ENCODE measurements at places on chromosomes 2 and 18.

GRCh38 chr18:45332871-45333270 lies 282.4 kb upstream of the SLC14A2 start:
- peak; percentile 45 for DNase-seq

DNA sequence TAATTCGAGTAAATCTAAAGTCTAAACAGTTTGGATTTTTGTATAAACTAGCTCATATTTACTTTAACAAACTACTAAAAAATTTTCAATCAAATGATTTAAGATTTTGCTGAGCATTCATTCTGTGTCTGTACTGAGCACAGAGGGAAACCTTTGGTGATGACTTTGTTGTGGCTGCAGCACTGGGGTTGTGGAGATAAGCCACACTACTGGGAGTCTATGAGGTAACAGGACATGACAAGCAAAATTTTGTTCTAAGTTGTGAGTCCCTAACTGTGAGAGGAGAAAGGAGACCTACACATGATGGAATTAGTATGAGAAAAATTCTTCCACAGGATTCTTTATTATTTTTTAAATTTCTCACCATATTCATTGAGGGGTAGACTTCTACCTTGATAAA lies 933.7 kb upstream of the LRATD1 start:
- DNase-seq = no peak

DNA sequence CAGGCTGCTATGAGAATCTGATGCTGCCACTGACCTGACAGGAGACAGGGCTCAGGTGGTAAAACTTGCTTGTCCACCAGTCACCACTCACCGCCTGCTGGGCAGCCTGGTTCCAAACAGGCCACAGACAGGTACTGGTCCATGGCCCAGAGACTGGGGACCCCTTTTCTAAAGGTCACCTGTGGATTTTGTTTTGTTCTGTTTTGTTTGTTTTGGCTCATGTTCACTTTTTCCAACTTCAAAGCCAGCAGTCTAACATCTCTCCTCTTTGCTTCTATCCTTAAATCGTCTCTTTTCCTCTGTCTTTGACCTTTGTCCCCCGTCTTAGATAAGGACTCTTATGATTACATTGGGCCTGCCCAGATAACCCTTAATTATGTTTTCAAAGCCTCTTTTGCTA lies 3.3 kb upstream of the CERKL start:
- no peak for DNase-seq

GRCh38 chr18:13878857-13879256 lies 36.5 kb downstream of the MC2R start:
- DNase-seq = no peak

DNA sequence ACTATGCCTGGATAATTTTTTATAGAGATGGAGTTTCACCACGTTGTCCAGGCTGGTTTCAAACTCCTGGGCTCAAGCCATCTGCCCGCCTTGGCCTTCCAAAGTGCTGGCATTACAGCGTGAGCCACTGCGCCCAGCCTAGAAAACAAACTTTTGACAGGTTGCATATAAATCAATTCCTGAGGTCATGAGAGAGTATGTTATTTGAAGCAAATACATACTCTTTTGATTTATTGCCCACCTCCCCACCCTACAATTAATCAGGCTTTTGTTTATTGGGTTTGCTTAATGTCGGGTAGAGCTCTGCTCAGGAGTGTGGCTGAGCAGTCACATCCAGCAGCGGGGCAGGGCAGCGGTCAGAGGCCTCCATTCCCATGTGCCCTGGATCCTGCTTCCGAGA lies 37.9 kb upstream of the ASB1 start:
- no peak for DNase-seq

DNA sequence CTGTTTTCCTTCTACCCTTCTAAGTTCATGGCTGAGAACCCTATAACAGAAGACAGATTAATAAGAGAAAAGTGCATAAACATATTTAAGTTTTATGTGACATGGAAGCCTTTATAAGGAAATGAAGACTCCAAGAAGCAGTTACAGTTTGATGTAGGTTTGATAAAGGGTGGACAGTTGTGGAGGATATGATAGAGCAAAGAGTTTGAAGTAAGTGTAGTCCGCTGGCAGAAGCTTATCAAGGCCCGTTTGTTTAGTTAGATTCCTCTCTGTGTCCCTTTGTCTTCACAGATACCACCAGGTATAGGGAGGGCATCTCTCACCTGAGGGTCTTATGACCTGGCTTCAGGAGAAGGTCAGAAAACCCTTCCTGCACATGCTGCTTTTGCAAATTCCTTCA lies 10.4 kb upstream of the CASP8 start:
- no peak for DNase-seq

GRCh38 chr2:173884025-173884802 lies 81.0 kb downstream of the SP3 start:
- DNase-seq = peak; percentile 40

DNA sequence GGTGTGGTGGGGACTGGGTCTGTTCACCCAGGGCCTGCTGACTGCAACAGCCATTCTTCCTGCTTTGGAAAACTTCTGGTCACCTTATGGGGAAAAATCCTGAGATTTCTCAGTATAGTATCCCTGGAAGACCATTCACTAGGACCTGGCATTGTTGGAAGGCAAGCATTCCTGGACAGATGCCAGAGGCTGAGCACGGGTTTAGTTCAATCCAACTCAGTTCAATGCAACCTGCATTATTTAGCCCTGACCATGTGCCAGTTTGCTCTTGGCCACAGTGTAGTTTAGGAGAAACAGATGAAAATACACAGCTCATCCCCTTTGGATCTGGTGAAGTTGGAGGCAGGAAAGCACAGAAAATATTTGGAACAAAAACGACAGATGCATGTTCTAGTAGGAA lies 95.9 kb downstream of the LPIN1 start:
- DNase-seq = no peak

DNA sequence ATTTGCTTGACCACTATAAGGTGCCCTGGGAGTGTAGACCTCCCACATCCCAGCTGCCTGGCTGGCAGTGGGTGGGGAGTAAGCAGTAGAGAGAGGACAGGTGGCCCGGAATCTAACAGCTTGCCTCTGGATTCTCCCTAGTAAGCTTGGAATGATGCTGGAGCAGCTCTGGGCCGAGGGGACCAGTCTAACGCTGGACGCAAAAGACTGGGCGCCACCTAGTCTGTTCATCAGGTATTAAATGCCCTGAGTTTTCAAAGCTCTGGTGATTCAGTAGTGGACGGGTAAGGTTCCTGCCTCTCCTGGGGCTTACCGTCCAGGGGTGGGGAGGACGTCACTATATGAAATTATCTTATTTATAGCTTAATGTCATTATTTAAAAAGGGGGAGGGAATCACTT lies 648 bp upstream of the LYPD6B start:
- DNase-seq = no peak

DNA sequence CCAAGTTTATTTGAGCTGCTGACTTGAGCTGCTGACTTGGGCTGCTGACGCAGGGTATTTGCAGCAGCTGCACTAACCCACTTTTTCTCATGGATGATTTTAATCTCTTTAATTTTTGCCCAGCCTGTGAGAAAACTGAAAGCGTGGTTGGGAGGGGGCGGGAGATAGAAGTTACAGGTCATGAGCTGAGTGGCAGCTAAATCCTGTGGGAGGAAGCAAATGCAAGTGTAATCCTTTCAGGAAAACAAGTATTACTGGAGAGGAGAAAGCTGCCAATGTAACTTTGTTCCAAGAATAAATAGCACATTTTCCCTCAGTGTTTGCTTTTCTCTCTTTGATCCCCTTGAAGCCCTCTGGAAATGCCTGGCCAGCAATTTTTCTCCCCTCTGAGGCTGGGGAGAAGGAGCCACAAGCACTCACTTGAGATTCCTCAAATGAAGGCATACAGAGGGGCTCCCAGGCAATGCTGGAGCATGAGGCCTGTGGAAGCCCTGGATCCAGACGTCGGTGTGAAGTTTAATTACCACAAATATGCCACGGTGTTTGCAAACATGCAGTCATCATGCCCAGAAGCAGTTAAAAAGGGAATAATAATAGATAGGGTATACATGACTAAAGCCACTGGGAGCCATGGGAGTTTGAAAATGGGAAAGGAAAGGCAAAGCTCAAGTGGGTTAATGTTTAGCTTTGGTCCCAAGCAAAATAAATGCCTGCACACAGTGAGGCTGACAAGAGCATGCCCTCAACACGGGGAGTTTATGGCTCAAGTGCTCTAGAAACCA lies 10.4 kb upstream of the EVA1A start:
- DNase-seq = peak; percentile 31

GRCh38 chr2:147759536-147759935 lies 85.3 kb upstream of the ACVR2A start:
- DNase-seq = no peak

DNA sequence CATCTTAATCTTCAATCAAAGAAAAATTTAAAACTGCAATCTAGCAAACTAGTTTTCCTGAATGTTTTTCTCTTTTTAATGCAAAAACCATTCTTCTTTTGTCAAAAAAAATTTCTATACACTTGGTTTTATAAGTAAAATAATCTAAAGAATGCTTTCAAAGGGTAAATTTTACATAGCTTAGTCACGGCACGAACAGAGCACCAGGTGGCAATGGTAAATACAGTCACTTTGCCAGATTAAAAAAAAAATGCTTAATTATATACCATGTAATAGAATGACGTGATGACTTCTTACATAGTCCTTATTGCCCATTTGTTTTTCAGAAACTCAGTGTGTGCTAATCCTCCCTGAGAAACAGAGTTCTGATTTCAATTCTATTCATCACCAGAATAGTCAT lies 10.4 kb downstream of the FEZ2 start:
- DNase-seq = no peak

GRCh38 chr2:175414882-175415487 lies 233.5 kb upstream of the ATP5MC3 start:
- peak; percentile 70 for DNase-seq

DNA sequence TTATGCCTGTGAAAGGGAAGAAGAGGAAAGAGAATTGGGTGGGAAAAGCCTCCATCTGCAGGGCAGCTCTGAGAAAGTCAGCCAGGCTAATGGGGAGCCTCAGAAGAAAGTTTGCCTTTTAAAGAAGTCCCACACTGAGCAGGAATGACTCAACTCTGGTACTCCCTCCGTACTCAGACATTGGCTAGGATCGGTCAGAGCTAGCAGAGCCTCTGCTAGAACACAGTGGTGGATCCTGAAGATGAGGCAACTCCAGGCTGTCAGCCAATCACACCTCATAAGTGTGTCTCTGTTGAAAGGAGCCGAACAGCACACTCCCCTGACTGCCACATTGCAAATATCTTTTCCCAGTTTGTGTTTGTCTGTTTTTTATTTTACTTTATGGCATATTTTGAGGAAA lies 96.9 kb downstream of the HNRNPLL start:
- DNase-seq = peak; percentile 81

DNA sequence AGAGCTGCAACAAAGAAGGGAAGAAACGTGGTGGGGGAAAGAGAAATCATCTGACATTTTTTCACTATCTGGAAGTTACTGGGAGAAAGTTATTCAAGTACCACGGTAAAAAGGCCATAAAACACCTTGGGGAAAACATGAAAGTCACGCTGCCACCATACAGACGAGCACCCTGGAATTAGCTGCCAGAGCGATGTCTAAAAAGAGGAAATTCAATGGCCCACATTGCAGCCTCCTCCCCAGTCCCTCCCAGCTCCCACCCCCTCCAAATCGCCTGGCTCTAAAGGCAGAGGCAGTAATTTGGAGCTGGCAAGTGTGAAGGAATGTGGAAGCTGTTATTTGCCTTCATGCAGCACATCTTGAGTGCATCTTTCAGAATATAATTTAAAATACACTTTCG lies 192.0 kb downstream of the ALK start:
- DNase-seq = peak; percentile 3

DNA sequence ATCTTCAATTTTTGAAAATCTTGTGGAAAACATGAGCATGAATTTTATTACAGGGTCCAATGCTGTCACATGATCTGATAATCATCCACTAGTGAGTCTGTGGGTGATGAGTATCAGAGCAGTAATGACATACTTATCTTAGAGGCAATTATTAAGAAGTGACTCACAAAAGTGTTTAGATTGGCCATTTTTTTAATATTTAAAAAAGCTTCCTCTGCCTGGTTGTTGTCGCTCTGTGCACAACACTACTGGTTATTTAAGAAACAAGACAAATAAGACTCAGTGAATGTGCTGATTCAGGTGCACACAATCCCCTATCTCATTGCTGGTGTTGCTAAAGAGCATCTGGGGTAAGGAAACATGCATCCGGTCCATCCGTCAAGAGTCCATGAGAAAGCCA lies 665.8 kb upstream of the ZEB2 start:
- DNase-seq = no peak

- DNase-seq = no peak
Measured at GRCh38 chr18:76914314-76914713, 92.0 kb downstream of the ZNF236 start.

DNA sequence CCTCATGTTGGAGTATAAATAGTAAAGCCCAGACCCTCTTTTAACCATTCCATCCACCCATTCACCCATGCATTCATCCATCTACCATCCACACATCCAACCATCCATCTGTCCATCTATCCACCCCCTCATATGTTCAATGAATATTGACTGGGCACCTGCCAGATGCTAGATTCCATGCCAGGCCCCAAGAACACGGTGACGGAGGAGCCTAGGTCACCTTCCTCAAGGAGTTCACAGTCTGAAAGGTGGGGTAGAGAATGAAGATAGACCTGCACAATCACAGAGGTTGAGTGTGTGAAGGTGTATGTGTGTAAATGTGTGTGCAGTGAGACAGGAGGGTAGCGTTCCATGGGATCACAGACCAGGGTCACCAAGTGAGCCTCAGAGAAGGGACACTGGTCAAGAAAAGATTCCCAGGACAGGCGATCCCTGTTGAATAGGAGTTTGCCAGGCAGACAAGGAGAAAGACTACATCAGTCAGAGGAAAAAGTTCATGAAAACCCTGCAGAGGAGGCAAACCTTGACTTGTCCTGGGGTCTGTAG lies 287.2 kb downstream of the CYP26B1 start:
- no peak for DNase-seq

DNA sequence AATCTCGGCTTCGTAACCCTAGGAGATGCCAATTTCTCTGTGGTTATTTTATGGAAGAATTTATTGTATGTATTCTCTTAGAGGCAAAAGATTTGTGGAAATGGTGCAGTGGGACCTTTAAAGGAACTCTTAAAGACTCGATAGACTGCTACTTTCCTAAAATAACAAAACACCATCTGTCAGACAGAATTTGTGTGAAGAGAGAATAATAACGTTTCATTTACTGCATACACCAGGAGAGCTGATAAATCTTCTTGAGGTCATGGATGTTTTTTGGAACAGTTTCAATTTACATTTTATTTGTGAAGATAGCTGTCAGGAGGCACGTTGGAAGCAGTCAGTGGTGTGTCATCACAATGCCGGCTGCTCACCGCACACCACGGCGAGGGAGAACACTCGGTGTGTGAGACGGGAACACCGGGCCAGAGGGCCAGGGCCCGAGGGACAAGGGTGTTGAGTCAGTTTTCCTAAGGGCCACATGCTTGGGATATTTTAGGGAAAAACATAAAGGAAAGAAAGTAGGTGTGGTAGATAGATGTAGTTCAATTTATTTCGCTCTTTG lies 1681.0 kb upstream of the DDX18 start:
- DNase-seq = no peak

DNA sequence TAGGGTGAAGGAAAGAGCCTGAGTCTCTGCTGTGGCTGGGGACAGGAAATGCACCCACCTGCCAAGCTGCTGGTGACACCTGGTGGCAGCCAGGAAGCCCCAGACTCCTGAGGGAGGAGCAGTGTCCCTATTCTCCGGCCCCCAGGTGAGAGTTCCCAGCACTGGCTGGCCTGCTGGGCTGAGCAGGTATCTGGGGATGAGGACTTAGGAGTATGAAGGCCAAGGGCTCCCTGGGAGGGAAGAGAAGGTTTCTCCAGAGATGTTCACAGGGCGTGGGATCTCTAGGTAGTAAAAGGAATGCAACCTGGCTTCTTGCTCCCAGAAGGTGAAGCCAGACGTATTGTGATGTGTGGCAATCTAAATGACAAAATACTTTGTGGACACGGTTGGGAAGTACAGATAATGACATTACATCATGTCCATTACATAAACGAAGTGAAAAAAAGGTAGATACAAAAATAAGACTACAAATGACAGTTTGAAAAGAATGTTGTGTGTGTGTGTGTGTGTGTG lies 75.8 kb upstream of the SLC1A4 start:
- DNase-seq = no peak

All from AG10803 (cell line).